Stimulated activated CD8-positive, alpha-beta memory T cell treated with anti-CD3 and anti-CD28 coated beads, Interleukin-7, amount 100 ng/mL, for 1 hour (primary cell): ENCODE measurements at places on chromosomes 4 and X.

GRCh38 chrX:40875476-40875875 is 140.1 kb upstream of the MED14 start:
- no peak for DNase-seq

DNA sequence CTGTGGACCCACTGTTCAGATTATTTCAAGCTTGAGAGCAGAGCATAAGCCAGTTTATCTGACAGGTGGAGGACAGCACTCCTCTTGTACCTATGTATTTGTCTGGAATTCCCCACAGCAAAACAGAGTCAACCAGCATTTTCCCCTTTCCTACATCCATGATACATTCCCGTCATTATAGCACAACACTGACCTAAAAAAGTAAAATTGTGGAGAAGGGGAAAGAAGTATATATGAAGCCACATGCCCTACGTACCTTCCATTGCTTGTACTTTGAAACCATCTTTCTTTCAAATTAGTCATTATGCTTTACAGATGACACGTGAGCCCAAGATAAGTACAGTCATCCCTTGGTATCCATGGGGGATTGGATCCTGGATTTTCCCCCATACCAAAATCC is 73.3 kb downstream of the KLHL8 start:
- no peak for DNase-seq

DNA sequence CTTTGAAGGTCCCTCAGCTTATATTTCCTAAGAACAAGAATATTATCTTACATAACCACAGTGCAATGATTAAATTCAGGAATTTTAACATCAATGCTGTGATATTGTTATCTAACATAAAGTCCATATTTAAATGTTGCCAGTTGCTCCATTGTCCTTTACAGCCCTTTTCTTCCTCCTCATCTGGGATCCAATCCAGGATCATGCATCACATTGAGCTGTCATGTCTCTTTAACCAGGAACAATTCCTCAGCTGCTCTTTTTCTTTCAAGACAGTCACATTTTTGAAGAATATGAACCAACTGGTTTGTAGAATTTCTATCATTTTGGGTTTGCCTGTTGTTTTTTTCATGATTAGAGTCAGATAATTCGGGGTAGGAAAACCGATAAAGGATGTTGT is 12.0 kb downstream of the TMSB4X start:
- DNase-seq = no peak

GRCh38 chr4:80423553-80424224 is 88.2 kb downstream of the CFAP299 start:
- DNase-seq = no peak

- DNase-seq = no peak
Observed at GRCh38 chr4:77095101-77095821, 19.5 kb upstream of the CCNI start.
